ENCODE measurements at places on chromosomes 7 and 10.

GRCh38 chr10:60663850-60664249, 114.4 kb upstream of the CDK1 start:
- DNase-seq, result no peak

DNA sequence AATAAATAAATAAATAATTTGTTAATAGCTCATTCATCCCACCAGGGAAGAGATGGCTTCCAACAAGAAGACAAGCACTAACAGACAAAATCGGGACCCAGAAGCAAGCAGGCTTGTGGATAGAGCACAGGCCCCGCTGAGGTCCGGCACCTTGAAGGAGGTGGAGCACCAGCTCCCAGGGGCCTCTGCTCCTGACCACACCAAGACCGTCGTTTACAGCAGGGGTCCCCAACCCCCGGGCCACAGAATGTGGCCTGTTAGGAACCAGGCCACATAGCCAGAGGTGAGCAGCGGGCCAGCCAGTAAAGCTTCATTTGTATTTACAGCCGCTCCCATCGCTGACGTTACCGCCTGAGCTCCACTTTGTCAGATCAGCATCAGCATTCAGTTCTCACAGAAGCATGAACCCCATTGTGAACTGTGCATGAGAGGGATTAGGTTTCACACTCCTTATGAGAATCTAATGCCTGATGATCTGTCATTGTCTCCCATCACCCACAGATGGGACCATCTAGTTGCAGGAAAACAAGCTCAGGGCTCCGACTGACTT, 33.3 kb upstream of the SUN1 start:
- DNase-seq, result no peak

DNA sequence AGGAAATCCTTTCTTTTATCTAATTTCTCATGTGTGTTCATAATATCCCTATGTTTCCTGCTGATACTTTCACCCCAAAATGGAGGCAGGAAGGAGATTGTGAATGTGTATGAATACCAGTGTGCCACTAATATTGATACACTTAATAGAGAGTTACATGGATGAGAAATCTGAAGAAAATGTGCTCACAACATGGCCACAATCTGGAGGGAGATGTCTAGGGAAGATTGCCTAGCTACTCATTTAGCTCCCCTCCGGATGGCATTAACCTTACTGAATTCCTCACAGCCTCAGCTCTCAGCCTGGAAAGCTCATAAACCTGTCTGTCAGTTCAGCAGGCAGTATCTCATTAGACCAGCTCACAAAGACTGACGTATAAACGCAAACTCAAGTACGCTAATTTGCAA, 23.4 kb upstream of the DMTF1 start:
- DNase-seq, result no peak

- no peak for DNase-seq
Observed at GRCh38 chr7:55469271-55469681, 103.0 kb downstream of the VOPP1 start.

GRCh38 chr10:47031901-47032465, 120.8 kb downstream of the PTPN20 start:
- no peak for DNase-seq

- DNase-seq, result no peak
Observed at GRCh38 chr7:108114117-108114841, 15.9 kb downstream of the LAMB4 start.

All from NCI-H1048 (cell line).